ENCODE measurements at places on chromosomes 6 and 20.

- DNase-seq = no peak
Observed at GRCh38 chr6:150027806-150028565, 2.7 kb upstream of the RAET1L start.

GRCh38 chr20:1225783-1226654 is at the start of gene RAD21L1:
TSS of gene RAD21L1 (plus strand) at chr20:1226044. CDS start at chr20:1228454, 2,410 bp downstream.
- DNase-seq = no peak

DNA sequence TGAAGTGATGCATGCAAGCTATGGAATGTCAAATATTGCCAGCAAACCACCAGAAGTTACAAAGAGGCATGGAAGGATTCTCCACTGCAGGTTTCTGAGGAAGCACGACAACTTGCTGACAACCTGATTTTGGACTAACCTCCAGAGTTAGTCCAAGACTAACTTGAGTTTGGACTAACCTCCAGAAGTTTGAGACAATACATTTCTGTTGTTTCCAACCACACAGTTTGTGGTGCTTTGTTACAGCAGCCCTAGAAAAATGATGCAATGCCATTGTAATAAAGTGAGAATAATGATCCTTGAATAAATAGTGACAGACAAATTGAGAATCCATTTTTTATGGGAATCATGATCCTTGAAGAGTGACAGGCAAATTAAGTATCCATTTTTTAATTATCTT is 169.9 kb upstream of the HDDC2 start:
- no peak for DNase-seq

DNA sequence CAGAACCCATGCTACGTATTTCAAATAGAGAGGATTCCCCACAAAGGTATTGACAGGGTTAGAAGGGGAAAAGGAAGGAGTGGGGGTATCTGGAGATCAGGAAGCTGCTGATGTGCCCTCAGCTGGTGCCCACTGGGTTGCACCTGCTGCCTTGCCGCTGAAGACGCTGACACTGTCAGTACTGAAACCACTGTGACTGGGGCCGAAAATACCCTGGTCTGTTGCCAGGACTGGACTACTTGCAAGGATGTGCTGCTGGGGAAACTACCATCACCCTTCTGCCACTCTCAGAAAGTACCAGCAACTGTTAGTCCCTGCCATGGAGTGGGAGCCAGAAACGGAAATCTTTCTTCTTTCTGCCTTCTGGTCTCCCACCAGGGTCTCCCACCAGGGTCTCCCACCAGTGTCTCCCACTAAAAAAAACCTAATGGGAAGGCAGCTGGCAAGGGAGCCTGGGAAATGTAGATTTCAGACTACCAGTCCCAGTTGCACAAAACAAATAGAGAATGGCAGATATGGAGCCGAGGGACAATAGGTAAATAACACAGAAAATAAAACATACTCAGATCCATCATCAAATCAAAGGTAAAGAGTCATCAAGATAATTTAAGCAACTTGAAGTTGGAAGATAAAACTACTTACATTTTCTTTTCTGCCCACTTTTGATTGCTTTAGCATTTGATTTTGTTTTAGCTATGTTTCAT is 204.8 kb downstream of the TPBG start:
- peak; percentile 84 for DNase-seq

GRCh38 chr20:805713-806112 is 27.8 kb upstream of the FAM110A start:
- no peak for DNase-seq

GRCh38 chr6:114467931-114468330 is 125.1 kb upstream of the HS3ST5 start:
- no peak for DNase-seq

DNA sequence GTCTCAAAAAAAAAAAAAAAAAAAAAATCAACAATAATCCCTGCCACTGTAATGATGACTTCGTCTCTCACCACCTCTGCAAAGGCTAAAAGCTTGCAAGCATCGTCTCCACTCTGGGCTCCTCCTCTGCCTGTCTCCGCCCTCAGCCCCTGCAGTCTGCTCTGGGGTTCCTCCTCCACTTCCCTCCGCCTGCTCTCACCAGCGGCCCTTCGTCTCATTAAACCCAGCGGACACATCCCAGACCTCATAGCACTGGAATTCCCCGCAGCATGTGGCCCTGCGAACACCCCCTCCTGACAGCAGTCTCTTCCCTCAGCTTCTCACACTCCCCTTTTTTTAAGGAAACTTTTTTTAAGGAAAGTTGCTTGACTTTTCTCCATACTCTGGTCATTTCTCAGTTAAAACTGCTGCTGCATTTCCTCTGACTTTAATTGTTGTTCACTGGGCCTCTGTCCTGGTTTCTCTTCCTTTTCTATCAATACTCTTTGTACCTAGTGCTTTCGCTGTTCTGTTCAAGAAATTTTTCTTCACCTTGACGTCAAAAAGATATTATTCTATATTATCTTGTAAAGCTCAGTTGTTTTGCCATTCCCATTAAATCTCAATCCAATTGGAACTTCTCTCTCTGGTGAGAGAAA is 70.9 kb upstream of the PLEKHG1 start:
- no peak for DNase-seq

DNA sequence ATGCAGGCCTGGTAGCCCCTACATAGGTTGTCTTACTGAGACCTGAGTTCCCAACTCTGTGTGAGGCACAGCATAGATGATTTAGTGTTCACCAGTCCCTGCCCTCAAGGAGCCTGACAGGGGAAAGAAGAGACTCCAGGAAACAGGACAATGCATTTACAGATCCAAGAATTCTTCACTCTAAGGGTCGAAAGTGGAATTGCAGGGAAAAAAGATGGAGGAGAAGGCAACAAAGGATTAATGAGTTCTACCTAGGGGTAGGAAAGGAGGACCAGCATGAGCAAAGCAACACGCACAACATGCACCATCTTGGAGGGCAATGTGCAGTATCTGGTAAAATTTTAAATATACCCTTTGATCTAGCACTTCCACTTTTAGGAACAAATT is 5.9 kb downstream of the SPAG4 start:
- no peak for DNase-seq

DNA sequence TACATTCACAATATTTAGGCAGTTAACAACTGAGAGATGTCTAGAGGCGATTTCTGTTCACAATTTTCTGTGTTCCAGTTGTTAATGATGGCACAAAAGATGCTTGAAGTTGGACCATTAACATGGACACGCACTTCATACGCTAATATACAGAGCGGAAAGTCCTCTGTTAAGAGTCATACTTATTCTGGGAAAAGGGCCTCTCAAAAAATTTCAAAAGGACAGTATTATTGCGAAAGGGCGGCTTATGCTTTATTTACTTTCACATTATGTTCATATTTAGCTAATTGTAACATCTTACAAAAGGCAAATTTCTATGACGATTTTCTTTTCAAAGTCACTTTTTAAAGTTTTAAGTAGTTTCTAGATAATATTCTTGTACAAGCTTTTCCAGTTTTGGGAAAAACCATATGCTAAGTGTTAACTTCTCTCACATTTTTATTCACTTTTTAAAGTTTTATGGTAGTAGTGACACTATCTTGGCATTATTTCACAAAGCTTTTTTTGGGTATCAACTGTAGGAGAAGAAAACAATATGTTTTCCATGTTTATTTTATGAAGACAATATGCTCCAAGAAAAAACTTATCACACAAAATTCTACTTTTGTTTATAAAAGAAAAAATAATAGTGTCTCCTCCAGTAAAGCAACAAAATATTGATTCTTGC is 62.3 kb downstream of the MAP7 start:
- DNase-seq = no peak

DNA sequence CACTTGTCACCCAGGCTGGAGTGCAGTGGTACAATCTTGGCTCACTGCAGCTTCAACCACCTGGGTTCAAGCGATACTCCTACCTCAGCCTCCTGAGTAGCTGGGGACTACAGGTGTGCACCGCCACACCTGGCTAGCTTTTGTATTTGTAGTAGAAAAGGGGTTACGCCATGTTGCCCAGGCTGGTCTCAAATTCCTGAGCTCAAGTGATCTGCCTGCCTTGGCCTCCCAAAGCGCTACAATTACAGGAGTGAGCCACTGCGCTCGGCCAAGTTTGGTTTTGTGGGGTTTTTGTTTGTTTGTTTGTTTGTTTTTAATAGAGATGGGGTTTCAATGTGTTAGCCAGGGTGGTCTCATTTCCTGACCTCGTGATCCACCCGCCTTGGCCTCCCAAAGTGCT is 12.3 kb downstream of the LOC128125822 start:
- no peak for DNase-seq

GRCh38 chr6:11270030-11271027 is 37.9 kb upstream of the NEDD9 start:
- DNase-seq = no peak

DNA sequence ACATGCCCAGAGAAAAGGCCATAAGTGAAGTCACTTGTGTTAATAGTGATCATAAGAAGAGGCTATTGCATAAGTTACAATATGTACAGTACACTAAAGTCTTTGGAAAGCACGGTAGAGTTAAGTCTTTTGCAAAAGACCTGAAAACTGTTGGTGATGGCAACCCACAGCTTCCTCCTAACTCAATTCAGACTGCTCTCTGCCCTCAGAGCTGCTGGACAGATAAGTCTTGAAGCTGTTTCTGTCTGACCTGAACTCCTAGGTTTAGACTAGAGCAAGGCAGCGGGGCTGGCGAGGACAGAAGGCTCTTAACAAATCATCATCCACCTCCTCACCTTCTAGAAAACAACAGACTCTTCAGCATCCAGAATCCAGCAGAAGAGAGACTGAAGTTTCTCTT is 125.4 kb downstream of the CD24 start:
- DNase-seq = no peak

GRCh38 chr20:56552911-56553629 is 20.0 kb downstream of the FAM209B start:
- DNase-seq = no peak

DNA sequence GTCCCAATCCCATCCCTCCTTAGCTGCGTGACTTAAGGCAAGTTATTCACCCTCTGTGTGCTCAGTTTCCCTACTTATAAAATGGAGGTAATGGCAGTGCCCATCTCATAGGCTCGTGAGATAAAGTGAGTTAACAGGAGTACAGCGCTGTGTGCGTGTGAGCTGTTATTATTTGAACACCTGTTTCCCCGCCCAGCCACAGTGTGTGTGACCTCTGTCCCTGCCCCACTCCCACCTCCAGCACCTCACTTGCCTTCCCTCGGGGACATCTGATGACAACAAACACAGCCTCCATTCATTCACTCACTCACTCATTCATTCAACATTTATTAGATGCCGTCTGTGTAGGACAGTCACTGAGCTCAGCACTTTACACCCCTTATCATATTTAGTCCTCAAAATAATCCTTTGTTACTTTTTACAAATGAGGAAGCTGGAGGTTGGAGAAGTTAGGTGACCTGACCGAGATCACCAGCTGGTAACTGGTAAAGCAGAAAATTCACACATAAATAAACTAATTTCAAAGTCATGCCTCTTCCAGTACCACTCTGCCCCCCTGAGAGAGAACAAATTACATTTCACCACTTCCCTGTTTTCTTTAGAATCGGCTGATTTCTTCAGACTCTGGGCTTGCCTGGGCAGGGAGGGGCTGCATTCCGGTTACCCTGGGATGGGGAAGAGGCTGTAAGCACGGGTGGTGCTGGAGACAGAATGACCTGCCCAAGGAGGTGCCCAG is 58.6 kb downstream of the CPNE5 start:
- DNase-seq = no peak

DNA sequence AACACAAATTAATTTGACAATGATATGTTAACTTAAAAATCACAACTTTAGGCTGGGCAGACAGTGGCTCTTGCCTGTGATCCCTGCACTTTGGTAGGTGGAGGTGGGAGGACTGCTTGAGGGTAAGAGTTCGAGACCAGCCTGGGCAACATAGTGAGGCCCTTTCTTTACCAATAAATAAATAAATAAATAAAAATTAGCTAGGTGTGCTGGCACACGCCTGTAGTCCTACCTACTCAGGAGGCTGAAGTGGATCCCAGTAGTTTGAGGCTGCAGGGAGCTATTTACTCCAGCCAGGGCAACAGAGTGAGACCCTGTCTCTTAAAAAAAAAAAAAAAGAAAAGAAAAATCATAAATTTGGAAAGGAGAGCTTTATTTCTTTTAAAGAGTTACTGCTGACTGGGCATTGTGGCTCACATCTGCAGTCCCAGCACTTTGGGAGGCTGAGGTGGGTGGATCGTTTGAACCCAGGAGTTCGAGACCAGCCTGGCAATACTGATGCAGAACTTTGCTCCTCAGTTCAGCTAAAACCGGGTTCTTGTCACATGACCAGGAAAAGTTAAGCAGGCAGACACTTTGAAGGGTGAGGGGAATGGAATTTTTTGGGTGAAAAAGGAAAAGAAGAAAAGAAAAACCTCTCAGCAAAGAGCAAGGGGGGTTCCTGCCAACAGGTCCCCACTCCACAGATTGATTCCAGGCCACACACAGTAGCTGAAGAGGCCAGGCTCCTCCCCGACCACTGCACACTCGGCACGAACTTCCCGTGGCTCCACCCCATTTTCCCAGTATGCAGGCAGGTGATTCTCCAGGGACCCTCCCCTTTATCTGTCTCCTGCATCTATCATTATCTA is 44.0 kb upstream of the DDR1 start:
- no peak for DNase-seq

DNA sequence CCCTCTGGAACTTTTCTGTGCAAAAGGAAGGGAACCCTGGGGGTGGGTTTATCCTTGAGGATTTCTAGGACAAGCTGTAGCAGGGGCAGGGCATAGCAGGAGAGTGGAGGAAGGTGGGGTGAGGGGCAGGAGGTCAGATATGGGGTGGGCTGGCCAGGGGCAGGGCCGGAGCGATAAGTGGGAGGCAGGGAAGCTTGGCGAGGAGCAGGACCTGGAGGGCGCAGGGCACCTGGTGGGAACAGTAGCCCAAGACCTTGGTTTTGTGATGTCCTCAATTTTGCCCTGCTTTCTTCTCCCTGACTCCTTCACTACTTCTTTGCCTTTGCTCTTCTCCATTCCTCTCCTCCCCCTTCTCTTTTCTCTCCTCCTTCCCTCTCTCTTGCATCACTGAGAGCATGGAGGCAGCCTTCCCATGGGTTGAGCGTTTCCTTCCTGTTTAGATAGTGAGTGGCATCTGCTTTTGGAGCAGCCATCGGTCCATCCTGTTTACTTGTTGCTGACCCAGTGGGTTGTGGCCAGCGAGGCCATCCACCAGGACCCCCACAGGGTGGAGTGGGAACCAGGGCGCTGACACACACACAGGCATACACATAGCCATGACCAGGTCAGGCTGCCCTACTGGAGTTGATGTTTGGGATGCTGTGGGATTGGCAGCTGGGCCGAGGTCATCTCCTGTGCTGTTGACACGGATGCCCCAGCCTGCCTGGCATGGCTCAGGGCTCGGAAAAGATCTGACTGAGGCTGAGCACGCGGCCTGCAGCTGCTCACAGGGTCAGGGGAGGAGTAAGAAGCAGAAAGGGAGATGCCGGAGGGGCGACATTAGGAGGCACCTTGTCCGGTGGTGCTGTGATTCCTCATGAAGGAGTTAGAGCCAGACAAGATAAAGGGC is 121.0 kb upstream of the RNF24 start:
- no peak for DNase-seq

- DNase-seq = no peak
Observed at GRCh38 chr20:47334022-47334551, 22.4 kb downstream of the ZMYND8 start.

- DNase-seq = peak; percentile 3
Observed at GRCh38 chr6:32046450-32047083, 8.4 kb downstream of the CYP21A2 start.
